GM04504 (cell line): ENCODE measurements at places on chromosomes 4 and X.

- no peak for DNase-seq
Measured at GRCh38 chrX:9486786-9487387, 22.0 kb downstream of the TBL1X start.

- DNase-seq = no peak
Measured at GRCh38 chrX:12434493-12434892, 296.2 kb downstream of the FRMPD4 start.

- DNase-seq = no peak
Measured at GRCh38 chrX:77003956-77004355, 443.2 kb upstream of the FGF16 start.

GRCh38 chr4:187184508-187184907 lies 460.9 kb upstream of the FAT1 start:
- DNase-seq = no peak

DNA sequence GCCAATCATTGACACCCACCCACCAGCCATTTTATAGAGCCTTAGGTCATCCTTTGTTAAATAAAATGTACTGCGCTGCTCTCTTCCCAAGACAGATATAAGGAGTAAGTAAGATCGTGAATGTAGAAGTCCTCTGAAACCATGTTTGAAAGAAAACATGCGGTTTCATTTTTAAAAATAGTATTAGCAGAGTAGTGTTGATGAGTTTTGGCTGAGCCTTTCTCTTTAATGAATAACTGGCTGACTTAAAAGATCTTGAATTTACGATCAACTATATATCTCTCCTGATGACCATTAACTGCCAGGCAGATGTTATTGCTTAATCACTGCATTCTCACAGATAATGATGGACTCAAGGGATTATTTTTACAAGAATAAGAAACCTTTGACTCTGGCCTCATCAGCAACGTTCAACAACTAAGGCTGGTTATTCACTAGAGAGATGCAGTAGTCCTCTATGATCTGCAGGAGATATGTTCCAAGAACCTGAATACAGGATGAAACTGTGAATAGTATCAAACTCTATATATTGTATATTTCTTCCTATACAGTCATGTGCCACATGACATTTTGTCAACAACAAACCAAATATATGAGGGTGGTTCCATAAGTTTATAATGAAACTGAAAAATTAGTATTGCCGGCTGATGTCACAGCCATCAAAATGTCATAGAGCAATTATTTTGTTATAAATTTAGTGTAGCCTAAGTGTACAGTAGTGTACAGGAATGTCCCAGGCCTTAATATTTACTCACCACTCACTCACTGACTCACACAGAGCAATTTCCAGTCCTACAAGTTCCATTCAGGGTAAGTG lies 80.8 kb downstream of the FAM13A start:
- peak; percentile 32 for DNase-seq
